ENCODE measurements at places on chromosomes 1 and 21.

DNA sequence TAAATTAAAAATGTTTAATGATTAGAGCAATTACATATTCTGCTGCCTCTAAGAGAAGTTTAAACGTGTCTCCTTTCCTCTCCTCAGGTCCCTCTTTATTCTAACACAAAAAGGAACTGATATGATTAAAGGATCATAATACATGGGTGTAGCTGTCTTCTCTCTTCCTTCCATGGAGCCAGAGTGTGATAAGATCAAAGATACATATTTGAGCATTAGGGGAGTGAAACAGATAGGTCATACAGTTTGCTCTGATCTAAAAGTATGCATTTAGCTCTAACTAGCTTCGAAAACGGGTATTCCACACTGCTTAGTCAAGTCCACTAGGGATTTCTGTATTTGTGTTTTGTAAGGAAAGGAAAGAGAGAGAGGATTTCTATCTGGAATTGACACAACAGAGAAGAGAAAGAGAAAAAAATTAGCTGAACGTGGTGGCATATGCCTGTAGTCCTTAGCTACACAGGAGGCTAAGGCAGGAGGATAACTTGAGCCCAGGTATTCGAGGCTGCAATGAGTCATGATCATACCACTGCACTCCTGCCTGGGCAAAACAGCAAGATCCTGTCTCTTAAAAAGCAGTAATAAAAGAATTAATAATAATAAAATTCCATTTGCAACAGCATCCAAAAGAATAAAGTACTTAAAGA is 63.1 kb downstream of the CDC42BPA start:
- no peak for DNase-seq

- no peak for DNase-seq
Observed at GRCh38 chr1:87149241-87150041, 179.2 kb upstream of the LMO4 start.

DNA sequence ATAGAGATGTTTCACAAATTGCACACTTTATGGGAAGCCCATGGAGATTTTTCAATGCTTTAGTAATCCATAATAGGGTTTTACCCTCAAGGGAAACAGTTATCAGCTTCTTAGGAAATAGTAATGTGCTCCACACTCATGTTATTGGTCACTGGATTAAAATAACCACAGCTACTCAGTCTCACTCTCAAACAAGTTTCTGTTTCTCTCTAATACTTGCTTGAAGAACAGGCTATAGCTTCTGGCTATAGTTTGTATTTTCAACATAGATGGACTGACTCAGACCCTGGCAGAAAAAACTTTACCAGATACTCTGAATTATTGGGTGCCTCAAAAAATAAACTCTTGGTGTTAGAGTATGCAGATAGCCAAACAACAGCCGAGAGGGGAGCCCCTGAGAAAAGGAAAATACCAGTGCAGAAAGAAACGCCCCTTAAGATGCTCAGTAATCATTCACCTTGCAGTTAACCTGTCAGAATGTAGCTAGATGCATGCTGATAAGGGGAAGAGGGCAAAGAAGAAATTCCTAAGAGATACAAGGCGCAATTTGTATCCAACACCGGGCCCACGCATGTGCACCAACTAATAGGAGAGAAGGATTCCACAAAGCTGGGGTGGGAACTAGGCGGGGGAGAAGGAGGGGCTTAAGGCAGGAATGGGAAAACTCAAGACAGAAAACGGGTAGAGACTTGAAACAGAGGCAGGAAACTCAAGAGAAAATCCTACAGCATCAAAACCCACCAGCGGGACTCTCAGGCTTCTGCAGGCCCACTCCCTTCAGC is 30.4 kb upstream of the PDE4B start:
- no peak for DNase-seq

DNA sequence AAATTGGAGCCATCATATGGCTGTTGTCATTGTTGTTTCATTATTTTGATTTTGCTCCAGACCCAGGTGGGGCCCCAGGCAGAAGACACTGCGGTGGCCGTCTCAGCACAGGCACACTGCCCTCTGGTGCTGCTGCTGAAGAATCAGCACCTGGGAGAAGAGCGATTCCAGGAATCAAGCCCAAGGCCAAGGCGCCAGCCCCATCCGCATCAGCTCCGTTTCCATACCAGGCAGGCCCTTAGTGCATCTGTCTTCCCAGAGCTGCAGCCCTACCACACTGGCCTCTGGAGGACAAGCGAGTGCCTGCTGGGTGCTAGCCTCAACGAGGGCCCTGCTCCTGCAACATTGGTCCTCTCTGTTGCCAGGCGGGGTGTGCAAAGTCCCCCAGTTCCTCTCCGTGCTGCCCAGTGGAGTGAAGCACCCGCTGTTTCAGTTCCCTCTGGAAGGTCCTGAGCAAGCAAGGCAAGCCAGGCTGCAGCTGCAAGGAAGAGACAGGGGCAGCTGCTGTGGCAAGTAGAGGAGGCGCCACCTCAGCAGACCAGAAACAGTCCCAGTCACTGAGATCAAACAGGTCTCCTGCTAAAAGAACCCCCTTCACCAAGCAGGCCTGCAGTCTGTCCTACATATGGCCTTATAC is 5.2 kb downstream of the GRIK3 start:
- DNase-seq, result no peak

Measured in T-helper 9 cell (primary cell).